ENCODE measurements at places on chromosomes 3 and 15.

DNA sequence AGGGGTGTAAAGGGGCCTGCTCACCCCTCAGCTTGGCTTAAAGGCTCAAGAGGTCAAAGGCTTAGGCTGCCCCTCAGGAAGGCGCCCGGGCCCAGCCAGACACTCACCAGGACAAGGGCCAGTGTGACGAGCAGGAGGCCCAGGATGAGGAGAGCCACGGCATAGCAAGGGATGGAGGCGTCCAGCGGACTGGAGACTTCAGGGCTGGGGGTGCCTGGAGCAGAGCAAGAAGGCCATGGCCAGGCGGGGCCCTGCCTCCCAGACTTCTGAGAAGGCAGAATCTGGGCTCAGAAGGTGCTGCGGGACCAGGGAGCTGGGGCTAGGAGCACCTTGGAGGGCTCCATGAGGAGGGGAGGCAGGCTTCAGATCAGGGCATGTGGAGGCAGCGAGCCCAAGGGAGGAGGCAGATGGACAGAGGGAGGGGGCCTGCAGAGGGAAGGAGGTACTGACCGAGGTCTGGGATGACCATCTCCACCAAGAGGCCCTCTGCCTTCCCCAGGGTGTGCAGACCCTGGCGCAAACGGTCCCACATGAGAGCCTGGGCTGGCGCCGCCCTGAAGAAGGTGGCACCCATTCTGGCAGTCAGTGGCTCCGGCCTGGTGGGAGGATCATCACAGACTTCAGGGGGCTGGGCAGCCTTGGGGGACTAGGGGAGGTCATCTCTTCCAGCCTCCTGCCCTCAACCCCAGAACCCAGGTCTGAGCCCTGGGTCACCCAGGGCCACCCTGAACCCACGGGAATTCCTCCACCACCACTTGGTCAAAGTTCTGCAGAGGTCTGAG lies 24.5 kb downstream of the C15orf39 start:
- no peak for DNase-seq

DNA sequence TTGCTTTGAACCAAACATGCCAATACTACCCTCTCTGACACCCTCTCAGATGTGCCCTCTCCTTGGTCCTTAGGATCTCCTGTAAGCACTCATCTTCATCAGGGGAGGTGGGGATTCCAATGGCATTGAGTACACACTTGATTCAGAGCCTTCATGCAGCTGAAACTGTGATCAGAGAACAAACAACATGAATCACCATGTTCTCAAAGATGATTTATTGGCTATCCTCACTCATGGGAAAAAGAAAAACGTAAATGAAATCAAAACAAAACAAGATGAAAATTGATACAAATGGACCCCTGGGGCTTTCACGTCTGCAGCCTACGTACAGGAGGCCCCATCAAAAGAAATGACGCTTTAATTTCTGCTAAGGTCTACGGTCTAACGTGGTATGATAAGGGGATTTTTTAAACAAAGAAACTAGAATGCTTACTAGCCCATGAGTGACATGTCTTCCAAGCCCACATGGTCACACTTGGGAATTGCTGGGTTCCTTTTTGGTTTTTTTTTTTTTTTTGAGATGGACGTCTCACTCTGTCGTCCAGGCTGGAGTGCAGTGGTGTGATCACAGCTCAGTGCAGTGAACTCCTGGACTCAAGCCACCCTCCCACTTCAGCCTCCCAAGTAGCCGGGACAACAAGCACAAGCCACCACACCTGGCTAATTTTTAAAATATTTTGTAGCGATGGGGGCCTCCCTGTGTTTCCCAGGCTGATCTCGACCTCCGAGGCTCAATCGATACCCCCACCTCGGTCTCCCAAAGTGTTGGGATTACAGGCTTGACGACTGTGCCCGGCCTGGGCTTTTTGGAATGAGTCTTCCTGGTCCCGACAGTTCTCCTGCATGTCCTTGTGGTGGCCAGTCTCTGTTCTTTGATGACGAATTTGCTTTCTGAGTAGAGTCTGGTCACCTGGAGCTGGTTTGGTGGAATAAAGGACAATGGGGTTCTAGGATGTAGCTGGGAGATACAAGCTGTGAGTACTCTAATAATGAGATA lies 202.6 kb downstream of the XXYLT1 start:
- no peak for DNase-seq

DNA sequence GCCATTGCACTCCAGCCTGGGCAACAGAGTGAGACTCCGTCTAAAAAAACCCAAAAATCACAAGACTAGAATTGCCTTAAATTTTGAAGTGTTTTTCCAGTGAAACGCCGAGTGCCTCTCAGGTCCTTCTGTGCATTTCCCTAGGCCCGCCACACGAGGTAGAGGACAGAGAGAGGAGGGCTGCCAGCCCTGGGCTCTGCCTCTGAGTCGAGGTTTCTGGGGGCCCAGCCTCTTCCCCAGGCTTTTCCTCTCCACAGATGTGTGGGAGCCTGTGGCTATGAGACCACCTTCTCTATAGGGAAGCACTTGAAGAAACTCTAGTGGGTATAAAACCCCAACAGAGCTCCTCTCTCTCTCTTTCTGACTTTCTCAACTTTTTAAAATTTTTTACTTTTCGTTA lies 10.9 kb upstream of the EHD4 start:
- no peak for DNase-seq

- DNase-seq, result peak; percentile 89
These were observed 539 bp upstream of the LAMB2 start for GRCh38 chr3:49133226-49133951.

GRCh38 chr15:63752075-63752684 lies 81.6 kb downstream of the HERC1 start:
- DNase-seq, result peak; percentile 15

DNA sequence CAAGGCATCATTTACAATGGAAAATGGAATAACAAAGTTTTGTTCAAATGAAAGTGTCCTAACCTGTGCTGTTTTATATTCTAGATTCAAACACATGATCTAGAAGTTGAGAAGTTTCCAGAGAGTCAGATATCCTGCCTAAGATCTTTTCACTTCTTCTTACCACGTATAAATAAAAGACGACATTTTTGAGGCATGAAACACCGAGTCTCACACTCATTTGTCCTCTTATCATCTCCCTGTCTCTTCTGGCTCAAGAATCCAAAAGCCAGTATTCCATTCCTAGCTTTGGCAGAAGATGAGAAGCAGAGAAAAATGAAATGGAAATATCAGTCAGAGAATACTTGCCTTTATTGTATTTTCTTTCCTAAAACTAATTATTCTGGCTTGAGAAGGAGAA lies 738.6 kb upstream of the NR2F2 start:
- no peak for DNase-seq

DNA sequence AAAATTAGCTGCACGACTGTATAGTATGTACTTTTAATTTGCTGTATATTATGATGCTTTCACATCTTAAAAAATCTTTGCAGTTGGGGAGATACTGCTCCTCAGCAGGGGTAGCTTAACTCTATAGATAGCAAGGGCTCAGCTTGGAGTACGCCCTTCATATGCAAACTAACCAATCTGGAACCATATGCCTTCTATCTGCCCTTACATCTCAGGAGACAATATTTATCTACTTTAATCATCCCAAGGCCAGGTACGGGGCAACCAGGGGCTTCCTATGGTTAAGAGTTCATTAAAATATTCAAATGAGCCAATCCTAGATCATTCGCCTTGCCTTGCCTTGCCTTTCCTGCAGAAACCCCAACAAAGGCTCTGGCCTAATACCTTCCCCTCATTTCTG lies 204.1 kb upstream of the ZBTB20 start:
- no peak for DNase-seq

DNA sequence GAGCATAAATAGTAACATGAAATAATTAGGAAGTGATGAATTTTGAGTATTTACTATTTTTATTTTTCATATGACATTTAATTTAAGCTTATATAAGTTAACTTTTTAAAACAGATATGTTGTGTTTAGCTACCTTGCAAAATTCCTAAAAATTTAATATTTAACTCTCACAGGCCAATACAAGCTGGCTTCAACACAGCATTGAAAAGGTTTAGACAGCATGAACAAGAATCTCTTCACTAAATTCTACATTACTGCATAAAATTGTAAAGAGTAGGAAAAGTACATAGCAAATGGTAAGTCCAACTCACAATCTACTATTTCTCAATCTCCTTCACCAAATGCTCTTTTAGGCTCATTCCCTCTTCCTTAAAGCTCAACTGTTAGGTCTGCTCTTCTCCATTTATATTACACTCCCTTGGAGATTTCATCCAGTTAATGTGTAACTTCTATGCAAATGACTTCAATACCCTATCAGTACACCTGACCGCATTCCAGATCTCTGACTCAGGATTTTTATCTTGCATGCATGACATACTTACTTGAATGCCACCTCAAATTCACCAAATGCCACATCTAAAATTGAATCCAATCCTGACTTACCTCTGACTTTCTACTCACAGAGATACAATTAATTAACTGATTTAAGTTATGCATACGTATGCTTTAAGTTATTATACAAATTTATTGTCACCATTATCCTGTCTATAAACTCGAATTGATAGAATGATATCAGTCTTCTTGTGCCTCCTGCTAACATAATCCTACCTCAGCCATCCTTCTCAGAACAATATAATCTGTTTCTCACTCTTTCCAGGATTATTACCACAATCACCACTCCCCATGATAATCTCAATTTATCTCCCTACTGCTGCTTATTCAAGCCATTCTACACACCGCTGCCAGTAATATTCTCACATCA lies 127.0 kb downstream of the STAG1 start:
- DNase-seq, result no peak

DNA sequence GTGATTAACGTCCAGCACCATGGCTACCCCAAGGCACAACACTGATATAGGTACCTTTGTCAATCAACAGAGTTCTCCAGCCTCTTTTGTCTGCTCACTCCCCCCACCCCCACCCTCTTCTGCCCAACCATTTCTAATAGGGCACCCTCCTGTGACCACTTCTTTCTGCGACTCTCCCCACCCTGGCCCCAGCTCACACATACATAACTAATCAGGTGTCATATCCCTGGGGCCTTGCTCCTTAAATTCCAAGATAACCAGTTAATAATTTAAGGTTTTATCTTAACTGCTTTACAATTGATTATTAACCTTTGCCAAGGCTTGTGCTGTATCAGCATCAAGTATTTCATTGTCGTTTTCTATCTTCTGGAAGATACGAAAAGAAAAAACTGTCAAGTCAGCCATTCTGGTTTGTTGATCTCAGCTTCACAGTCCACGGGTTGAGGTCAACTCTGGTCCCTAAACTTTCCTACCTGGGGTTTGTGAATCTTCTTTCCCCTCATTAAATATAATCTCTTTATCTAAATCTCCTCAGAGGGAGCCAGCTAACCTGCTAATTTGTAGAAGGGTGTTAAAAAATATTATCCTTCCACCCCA lies 27.3 kb upstream of the SLC28A2 start:
- DNase-seq, result no peak

GRCh38 chr3:169131690-169132464 lies 531.6 kb downstream of the MECOM start:
- no peak for DNase-seq

DNA sequence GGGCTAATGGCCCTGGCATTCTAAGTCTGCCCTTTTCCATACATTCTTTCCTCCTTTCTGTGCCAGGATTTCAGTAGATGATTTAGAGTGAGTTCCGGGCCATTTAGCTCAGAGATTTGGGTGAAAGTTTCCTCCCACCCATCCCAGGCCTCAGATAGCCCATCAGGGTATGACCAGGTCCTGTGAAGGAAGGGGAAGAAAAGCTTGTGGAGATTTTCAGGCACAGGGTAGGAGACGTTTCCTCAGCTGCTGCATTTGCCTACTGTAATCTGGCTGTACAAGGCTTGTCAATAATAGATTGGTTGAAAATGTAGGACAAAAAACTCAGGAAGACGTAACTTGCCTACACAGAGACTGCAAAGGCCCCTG lies 63.2 kb upstream of the BCL6 start:
- no peak for DNase-seq

DNA sequence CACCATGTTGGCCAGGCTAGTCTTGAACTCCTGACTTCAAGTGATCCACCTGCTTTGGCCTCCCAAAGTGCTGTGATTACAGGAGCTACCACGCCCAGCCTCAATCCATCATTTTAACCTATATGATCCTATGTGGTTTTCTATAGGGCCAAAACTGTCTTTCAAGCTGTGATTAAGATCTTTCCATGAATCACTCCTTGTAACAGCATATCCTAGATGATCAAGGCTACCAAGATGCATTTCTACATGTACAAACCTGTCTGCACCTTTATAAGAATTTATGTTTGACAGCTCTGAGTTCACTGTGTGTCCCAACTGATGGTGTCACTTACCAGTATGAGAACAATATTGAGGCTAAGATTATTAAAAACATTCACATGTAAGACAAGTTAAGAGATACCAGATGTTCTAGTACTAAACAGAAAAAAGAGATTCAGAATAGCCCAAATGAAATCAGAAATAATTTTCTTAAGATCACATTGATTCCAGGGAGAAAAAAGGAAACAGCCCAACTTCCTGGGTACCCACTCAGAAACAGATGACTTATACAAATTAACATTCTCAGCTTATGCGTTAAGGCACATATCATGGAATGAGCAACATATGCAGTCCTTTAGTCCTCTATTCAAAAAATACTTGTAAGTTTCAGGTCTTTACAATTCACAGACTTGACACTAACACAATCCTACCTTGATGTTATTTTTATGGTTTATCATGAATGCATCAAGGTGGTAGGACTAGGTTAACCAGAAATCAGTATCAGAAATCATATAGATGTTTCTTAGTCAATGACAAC lies 24.8 kb upstream of the PPIB start:
- no peak for DNase-seq

DNA sequence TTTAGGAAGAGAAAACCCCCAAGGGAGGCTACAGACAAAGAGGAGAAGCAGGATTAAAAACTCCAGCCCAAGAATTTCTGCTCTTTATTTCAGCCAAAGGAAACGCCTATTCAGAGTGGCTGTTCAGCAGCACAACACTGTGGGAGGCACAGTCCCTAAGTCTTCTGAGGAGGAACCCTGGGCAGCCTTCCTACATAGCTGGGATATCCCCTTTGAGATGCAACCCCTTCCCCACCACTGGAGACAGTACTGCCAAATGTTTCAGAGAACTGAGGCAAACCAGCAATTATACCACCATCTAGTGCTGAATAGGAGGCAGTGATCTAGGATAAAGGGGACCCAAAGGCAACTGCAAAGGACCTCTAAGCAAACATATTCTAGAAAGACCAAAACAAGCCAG lies 168.1 kb downstream of the VPS13C start:
- no peak for DNase-seq

DNA sequence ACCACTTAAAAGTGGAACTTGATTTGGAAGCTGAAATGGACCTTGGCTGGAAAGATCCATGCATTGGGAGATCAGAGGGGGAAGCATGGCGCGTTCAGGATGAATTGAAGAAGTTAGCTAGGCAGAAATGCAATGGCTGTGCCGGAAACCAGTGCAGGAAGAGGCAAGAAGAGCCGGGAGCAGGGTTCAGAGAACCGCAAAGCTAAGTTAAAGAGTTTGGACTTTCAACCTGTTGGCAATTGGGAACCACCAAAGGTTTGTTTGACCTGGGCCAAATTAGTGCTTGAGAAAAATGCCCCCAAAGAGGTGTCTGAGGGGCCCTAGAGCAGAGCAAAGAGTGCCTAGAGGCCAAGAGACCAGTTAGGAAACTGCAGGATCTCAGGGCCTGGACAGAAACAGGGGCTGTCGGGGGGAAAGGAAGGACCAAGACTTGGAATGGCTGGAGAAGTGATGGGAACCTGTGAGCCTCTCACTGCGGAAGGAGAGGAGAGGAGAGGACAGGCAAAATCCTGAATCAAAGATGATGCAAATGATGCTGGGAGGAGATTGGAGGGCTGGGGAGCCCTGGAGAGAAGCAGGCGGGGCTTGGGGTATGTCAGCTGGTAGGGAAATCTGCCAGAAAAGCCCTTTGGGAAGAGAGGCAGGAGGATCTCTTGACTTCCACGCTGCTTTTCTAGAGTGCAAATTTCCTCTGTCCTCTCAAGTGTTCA lies 49.3 kb downstream of the FAM174B start:
- DNase-seq, result no peak

All from hindlimb muscle (tissue), 1 donor.